ENCODE measurements at places on chromosomes 13 and 19. TPM values are rescaled to one million over a fixed set of nuclear protein-coding genes. Genes with fewer than 3 reads are reported as not detected.

The ATCAY gene
- total RNA-seq: 0.10 TPM

The TBCB gene
- 139 TPM for total RNA-seq

The SEMA6B gene
- total RNA-seq: 15.4 TPM

The ERICH4 gene
- not detected for total RNA-seq

The F10 gene
- total RNA-seq: 21.4 TPM

The RLN3 gene
- not detected for total RNA-seq

The SLC8A2 gene
- not detected for total RNA-seq

The CFAP97D2 gene
- total RNA-seq: not detected

The CLEC17A gene
- 1.0 TPM for total RNA-seq

The KIR2DL3 gene
- total RNA-seq: not detected

The SSBP4 gene
- 50.1 TPM for total RNA-seq

The CNFN gene
- total RNA-seq: 1.6 TPM

The ICAM5 gene
- total RNA-seq: not detected

The SIGLEC8 gene
- total RNA-seq: not detected

All from tongue (tissue), 3 donors.